Kidney (tissue), 22 donors: ENCODE measurements at places on chromosomes 7 and 10. TPM values are rescaled to one million over a fixed set of nuclear protein-coding genes. Genes with fewer than 3 reads are reported as not detected.
A peak's percentile ranks its signal among the peaks of the same experiment; 100 is the strongest.

Gene PCDH15
- not detected for total RNA-seq

Gene TUBAL3
- total RNA-seq, result 0.44 TPM

Gene UFSP1
- total RNA-seq, result 3.4 TPM

Gene IGF2BP3
- total RNA-seq, result 0.85 TPM

- H3K27ac ChIP-seq, result no peak overlapping the region
- H3K36me3 ChIP-seq, result no peaks in the 10 kb centered on the region
- H3K27me3 ChIP-seq, result no peaks in the 10 kb centered on the region
- H3K4me3 ChIP-seq, result no peak overlapping the region
Observed at GRCh38 chr7:91191771-91192170, 72.5 kb upstream of the FZD1 start.

GRCh38 chr7:143382791-143383641 is 1.9 kb downstream of the ZYX start:
- no peaks in the 10 kb centered on the region for H3K36me3 ChIP-seq
- no peaks in the 10 kb centered on the region for H3K27me3 ChIP-seq
- H3K27ac ChIP-seq, result no peak overlapping the region
- no peak overlapping the region for H3K4me3 ChIP-seq
- DNase-seq, result peak; percentile 75
- peaks cover 3% of the 10 kb centered on the region for H3K4me1 ChIP-seq

DNA sequence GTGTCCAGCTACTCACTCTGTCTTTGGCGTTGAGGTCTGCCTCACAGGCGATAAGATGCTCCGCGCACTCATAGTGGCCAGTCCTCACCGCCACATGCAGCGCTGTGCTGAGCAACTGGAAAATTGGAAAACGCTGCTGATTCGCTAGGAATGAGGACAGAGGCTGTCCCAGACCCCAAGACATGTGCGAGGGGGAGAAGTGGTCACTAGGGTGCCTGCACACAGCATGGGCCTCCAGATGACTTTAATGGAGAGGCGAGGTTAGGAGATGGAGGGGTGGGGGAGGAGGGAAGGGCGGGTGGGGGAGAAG is 5.2 kb downstream of the ANKRD1 start:
- H3K4me1 ChIP-seq, result peaks cover 2% of the 10 kb centered on the region
- DNase-seq, result peak; percentile 48
- no peaks in the 10 kb centered on the region for H3K36me3 ChIP-seq

DNA sequence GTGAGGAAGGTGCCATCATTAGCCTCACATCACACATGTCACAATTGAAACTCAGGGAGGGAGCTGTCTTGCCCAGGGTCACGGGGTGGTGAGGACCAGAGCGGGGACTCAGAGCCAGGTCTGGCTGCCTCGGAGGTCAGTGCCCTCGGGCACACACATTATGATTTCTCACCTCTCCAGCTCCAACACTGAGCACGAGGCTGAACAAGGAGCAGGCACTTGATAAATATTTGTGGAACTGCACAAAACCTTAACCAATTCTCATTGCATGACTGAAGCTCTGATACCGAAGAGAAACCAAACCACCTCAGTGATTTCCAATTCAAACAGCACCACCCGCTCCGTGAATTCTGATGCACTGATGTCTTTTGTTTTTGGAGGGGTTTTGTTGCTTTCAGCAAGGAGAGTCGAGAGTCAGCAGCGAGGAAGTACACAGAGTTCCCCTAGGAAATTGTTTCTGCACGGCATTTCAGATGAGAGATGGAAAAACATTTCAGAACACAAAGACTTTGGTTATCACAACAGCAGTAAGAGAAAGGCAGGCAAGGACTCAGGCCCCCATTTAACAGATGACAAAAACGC is 55.3 kb upstream of the ZMIZ1 start:
- H3K36me3 ChIP-seq, result no peaks in the 10 kb centered on the region
- H3K4me3 ChIP-seq, result no peak overlapping the region
- DNase-seq, result no peak
- H3K27ac ChIP-seq, result no peak overlapping the region

- H3K36me3 ChIP-seq, result no peaks in the 10 kb centered on the region
- no peak overlapping the region for H3K27ac ChIP-seq
- no peaks in the 10 kb centered on the region for H3K4me1 ChIP-seq
- no peaks in the 10 kb centered on the region for H3K27me3 ChIP-seq
Observed at GRCh38 chr10:125591886-125592285, 91.1 kb downstream of the TEX36 start.

DNA sequence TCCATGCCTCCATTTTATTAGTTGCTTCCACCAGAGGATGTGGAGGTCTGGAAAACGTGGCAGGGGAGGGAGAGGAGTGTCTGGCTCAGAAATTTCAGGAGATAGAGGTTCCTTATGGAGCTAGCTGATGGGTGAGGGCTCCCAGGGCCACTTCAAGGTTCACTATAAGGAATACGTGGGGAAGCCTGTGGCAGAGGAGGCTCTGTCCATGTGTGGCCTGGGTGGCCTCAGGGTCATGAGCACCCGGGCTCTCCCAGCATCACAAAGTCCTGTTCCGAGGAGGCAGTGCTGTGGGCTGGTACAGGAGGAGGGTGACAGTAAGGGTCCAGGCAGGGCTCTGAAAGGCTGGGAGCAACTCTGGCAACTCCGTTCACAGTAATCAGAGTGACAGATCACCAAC is 24.6 kb downstream of the ARHGAP22 start:
- H3K27me3 ChIP-seq, result no peaks in the 10 kb centered on the region
- H3K4me1 ChIP-seq, result no peaks in the 10 kb centered on the region
- no peak for DNase-seq
- no peak overlapping the region for H3K4me3 ChIP-seq

DNA sequence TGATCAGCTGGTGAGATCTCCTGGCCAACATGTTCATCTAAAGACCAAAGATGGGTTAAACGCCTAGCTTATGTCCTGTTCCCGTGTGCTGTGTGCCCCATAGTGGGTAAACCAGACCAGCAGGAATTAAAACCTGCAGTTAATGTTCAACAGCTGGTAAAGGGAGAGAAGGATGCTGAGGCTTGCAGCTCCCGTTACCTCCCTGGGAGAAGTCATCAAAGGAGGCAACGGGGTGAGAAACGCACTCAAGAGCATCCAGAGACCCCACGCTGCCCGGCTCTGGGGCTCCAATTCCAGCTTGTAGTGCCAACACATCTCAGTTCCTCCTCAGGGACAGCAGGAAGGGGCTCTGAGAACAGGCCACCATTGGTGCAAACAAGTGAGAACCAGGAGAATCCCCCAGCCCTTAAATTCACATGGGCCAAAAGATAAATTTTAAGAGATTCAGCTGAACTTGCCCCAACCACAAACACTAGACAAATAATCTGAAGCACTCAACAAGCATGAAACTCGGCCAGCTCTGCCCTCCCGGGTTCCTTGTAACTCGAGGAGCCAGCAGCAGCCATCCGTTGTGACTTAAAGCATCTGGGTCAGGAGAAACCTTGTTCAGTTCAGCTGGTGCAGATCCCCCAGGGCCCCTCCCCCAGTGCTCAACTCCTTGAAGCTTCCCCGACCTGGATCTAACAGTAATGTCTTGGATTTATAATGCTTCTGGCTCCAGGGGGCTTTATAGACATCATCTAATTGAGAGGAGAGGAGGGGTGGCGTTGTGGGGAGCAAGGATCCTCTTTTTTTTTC is 29.4 kb downstream of the FAM241B start:
- H3K4me1 ChIP-seq, result no peaks in the 10 kb centered on the region
- no peak overlapping the region for H3K27ac ChIP-seq
- peak; percentile 45 for DNase-seq
- no peaks in the 10 kb centered on the region for H3K27me3 ChIP-seq

DNA sequence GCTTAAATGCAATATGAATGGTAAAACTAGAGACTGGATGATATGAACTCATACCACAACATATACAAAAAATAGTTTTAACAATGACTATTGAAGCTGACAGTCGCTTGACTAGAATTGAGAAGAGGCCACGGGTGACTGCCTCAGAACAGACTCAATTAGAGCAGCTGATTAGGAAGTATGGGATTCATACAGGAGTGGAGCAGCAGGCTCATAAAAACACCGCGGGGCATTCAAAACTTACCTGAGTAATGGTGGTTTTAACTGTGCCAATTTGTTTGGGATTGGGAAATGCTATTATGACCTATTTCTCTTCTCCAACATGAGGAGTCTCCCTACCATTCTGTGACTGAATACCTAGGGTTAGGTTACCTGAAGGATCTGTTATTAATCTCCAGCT is 2.1 kb downstream of the CADPS2 start:
- peaks cover 3% of the 10 kb centered on the region for H3K4me1 ChIP-seq
- no peaks in the 10 kb centered on the region for H3K27me3 ChIP-seq
- H3K27ac ChIP-seq, result no peak overlapping the region
- no peaks in the 10 kb centered on the region for H3K36me3 ChIP-seq
- DNase-seq, result no peak

- H3K27me3 ChIP-seq, result no peaks in the 10 kb centered on the region
- H3K36me3 ChIP-seq, result no peaks in the 10 kb centered on the region
- no peaks in the 10 kb centered on the region for H3K4me1 ChIP-seq
- H3K27ac ChIP-seq, result no peak overlapping the region
Observed at GRCh38 chr10:84254552-84255478, 10.0 kb downstream of the RGR start.

- no peak overlapping the region for H3K4me3 ChIP-seq
- no peaks in the 10 kb centered on the region for H3K27me3 ChIP-seq
- DNase-seq, result no peak
- H3K36me3 ChIP-seq, result no peaks in the 10 kb centered on the region
- no peaks in the 10 kb centered on the region for H3K4me1 ChIP-seq
Observed at GRCh38 chr10:131710142-131710861, 190.5 kb upstream of the PPP2R2D start.

GRCh38 chr10:51718804-51719291 is 19.5 kb upstream of the CSTF2T start:
- no peak overlapping the region for H3K27ac ChIP-seq
- DNase-seq, result no peak
- H3K4me1 ChIP-seq, result no peaks in the 10 kb centered on the region
- no peaks in the 10 kb centered on the region for H3K27me3 ChIP-seq

- H3K4me3 ChIP-seq, result no peak overlapping the region
- no peak overlapping the region for H3K27ac ChIP-seq
- H3K4me1 ChIP-seq, result no peaks in the 10 kb centered on the region
- H3K27me3 ChIP-seq, result no peaks in the 10 kb centered on the region
- DNase-seq, result peak; percentile 71
- H3K36me3 ChIP-seq, result no peaks in the 10 kb centered on the region
Observed at GRCh38 chr10:90447831-90448230, 410.0 kb downstream of the HTR7 start.

DNA sequence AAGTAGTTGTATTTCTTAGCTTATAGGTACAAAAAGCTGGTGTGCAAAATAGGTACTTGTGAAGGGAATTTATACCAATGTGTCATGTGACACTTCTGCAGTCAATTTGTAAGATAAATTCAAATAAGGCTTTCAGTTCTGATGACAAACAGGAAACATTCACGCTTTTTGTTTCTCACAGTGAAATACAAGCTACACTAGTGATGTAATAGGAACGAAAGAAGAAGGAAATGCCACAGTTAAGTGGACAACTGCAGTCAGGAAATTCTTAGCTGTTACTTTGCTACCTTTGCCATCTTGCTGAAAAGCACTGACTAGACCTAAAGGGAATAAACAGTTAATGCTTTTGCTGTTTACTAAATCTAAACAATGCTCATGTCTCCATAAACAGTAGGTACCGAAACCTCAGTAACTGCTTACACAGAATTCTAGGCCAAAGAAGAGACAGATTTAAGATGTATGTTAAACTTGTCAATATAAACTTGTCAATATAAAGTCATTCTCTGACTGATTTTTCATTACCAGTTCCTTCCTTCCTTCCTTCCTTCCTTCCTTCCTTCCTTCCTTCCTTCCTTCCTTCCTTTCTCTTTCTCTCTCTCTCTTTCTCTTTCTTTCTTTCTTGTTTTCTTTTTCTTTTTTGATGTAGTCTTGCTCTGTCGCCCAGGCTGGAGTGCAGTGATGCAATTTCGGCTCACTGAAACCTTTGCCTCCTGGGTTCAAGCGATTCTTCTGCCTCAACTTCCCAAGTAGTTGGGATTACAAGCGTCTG is 10.1 kb downstream of the OTUD1 start:
- no peak overlapping the region for H3K4me3 ChIP-seq
- H3K36me3 ChIP-seq, result no peaks in the 10 kb centered on the region
- H3K27me3 ChIP-seq, result no peaks in the 10 kb centered on the region
- no peak overlapping the region for H3K27ac ChIP-seq
- DNase-seq, result no peak

DNA sequence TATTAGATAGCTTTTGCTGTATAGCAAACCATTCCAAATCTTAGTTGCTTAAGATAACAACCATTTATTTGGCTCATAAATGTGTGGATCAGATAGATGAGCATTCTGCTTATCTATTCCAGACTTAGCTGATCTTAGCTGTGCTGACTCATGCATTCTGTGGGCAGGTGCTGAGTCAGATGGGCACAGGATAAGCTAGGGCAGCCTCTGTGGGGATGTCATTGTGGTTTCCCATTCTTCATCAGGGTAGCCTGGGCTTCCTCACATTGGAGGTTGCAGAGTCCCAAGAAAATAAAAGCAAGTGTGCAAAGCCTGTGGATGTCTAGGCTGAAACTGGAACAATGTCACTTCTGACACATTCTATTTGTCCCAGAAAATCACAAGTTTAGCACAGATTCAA is 917.0 kb downstream of the TYW1 start:
- no peaks in the 10 kb centered on the region for H3K4me1 ChIP-seq
- H3K4me3 ChIP-seq, result no peak overlapping the region
- H3K27me3 ChIP-seq, result no peaks in the 10 kb centered on the region
- no peaks in the 10 kb centered on the region for H3K36me3 ChIP-seq
- H3K27ac ChIP-seq, result no peak overlapping the region

DNA sequence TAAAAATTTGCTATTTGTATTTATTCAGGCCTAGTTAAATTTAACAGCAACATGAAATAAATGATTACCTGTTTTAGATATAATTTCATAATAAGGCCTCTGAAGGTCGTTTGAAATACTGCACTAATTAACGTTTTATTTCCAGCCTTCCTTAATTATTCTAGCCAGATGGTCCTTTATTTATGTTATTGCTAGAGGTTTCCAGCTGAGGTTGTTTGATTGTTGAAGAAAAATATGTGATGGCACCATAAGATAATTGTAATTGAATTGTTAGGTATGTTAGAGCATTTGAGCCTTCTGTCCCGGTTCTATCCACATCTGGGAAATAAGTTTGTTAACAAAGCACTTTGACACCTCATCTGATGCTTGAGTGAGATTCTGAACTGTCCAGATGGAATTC is 556.1 kb downstream of the ATRNL1 start:
- no peak for DNase-seq
- no peaks in the 10 kb centered on the region for H3K4me1 ChIP-seq
- no peak overlapping the region for H3K27ac ChIP-seq
- no peaks in the 10 kb centered on the region for H3K27me3 ChIP-seq
- H3K36me3 ChIP-seq, result no peaks in the 10 kb centered on the region

DNA sequence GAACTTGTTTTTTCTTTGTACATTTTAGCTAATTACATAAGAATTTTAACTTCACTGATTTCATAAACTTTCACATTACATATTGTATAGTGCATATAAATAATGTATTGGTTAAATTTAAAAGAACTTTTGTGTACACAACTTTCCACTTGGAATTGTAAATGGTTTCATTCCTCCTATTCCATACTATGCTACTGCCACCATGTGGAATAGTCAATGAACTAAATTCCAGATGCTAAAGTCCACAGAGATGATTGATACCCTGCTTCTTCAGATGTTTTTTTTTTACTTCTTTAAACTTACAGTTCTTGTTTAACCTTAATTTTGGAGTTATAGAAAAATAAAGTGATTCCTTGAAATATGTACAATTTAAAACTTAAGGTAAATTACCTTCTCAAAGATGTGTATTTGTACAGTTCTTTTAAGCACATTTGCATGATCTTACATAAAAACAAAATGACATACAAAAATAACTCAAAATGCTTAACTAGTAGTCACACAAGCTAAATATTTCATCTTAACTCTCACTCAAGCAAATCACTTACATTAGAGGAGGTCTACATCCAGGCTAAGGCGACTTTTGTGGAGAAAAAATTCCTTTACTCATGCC is 247.6 kb upstream of the HGF start:
- no peaks in the 10 kb centered on the region for H3K36me3 ChIP-seq
- DNase-seq, result no peak
- H3K4me1 ChIP-seq, result no peaks in the 10 kb centered on the region
- H3K27ac ChIP-seq, result no peak overlapping the region
- H3K4me3 ChIP-seq, result no peak overlapping the region
